Articular chondrocyte of knee joint (primary cell): ENCODE measurements at places on chromosomes 4 and X. TPM values are rescaled to one million over a fixed set of nuclear protein-coding genes. Genes with fewer than 3 reads are reported as not detected.

The MAGEA11 gene
- total RNA-seq = not detected in 2 replicates

The C4orf36 gene
- 0.13 TPM in 1 of 2 replicates, not detected in the other for total RNA-seq

The PTPN13 gene
- 24.0 and 44.3 TPM in 2 replicates for total RNA-seq

The DUX4 gene
- not detected in 2 replicates for total RNA-seq

The CXCR3 gene
- total RNA-seq = not detected in 2 replicates

The PRDM8 gene
- 3.5 and 6.5 TPM in 2 replicates for total RNA-seq
